ENCODE measurements at places on chromosomes 5 and 9. TPM values are rescaled to one million over a fixed set of nuclear protein-coding genes. Genes with fewer than 3 reads are reported as not detected.

FAM151B gene
- 2.3 TPM for polyA plus RNA-seq

GPRIN1 gene
- polyA plus RNA-seq: 6.1 TPM

FOXD1 gene
- polyA plus RNA-seq: 8.2 TPM

TSSK1B gene
- not detected for polyA plus RNA-seq

PCDHA8 gene
- polyA plus RNA-seq: 0.10 TPM

BAAT gene
- 10.1 TPM for polyA plus RNA-seq

LEAP2 gene
- 1.6 TPM for polyA plus RNA-seq

MSX2 gene
- polyA plus RNA-seq: 2.6 TPM

MYOT gene
- not detected for polyA plus RNA-seq

CDK7 gene
- polyA plus RNA-seq: 63.6 TPM

NR5A1 gene
- polyA plus RNA-seq: not detected

SPINK4 gene
- not detected for polyA plus RNA-seq

GRIN1 gene
- 0.51 TPM for polyA plus RNA-seq

AJM1 gene
- 3.0 TPM for polyA plus RNA-seq

RELL2 gene
- 6.5 TPM for polyA plus RNA-seq

KCNMB1 gene
- not detected for polyA plus RNA-seq

NSA2 gene
- 258 TPM for polyA plus RNA-seq

EFNA5 gene
- polyA plus RNA-seq: 8.5 TPM

ZFP37 gene
- polyA plus RNA-seq: 2.0 TPM

LRRC19 gene
- polyA plus RNA-seq: not detected

CARD19 gene
- 30.3 TPM for polyA plus RNA-seq

GRM6 gene
- polyA plus RNA-seq: not detected

PDE6A gene
- 0.20 TPM for polyA plus RNA-seq

Data from A549 (cell line).